ENCODE measurements at places on chromosomes 12 and 14.

DNA sequence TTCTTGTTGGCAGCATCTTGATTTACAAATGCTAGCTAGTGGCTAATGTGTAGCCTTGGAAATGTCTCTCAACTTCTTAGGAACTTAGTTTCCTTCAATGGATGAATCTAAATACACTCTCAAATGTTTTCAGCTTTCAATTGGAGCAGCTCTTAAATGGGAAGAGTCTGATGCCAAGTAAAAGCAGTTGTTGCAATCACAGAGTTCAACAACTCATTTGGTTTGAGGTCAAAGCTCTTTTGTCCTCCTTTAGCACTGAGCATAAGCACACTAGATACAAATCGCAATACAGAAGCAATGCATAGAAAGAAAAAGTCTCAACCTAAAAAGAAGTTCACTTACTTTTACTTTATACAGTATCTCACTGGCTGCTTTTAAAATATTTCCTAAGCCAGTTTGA lies 986.1 kb upstream of the FLRT2 start:
- no peak for DNase-seq

DNA sequence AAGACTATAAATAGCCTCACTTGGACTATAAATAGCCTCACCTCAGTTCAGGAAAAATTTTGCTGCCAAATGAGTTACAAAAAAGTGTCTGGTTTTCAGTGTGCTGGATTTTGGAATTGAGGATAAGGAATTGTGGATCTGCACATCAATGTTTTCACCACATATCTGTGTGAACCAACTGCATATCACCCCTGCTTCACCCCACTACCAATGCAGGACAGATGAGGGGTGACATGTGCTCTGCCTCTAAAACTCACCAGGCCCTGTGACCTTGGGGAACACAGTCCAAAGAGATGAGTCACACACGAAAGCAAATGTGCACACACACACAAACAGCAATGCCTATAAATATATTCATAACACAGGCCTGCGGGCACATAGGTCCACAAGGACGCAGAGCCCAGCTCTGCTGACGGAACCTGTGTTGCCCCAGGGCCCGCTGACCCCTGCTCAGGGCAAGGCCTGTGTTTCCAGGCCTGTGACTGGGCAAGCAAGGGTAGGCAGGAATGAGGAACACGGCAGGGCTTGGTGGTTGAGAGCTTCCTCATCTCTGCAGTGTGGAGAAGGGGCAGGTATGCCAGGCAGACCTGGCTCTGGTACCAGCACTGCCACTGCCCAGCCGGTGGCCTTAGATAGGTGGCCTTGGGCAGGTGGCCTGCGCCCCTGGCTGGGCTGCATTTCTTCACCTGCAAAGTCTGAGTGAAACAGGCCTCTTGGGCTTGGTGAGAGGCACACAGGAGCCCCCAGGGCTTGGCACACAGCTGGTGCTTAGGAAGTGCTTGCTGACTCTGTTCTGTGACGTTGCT lies 82.4 kb downstream of the ARL6IP4 start:
- peak; percentile 88 for DNase-seq

GRCh38 chr12:125124320-125124966 lies 59.2 kb downstream of the AACS start:
- peak; percentile 29 for DNase-seq

GRCh38 chr14:22131749-22132476 lies 457.1 kb downstream of the DAD1 start:
- no peak for DNase-seq

GRCh38 chr14:92677087-92677668 lies 71.2 kb downstream of the LGMN start:
- DNase-seq: no peak

- no peak for DNase-seq
Observed at GRCh38 chr12:32466986-32467711, 67.8 kb downstream of the FGD4 start.

GRCh38 chr14:68554231-68554630 lies 238.6 kb downstream of the ZFP36L1 start:
- DNase-seq: no peak

DNA sequence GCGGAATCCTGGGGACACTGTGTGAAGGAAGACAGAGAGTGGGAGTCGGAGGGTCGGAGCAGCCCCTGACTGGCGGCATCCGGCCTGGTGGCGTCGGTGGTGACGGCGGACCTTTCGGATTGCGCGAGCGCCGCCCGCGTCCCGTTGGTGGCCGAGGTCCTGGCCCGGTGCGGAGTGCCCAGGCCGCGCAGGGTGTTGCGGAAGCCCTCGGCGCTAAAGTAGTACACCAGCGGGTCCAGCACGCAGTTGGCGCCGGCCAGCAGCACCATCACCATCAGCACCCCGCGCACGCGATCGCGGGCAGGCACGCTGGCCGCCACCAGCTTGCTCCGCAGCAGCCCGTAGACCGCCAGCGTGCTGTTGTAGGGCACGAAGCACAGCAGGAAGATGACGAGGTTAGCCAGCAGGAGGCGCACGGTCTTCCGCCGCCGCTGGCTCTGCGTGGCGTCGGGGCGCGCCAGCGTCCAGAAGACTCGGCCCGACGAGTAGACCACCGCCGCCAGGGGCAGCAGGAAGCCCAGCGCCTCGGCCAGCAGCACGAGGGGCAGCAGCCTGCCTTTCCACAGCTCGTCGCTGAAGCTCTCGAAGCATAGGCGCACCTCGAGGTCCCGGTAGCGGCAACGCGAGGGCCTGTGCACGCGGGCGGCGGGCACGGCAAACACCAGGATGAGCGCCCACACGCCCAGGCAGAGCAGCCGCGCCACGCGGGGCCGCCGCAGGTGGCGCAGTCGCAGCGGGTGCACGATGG lies 13.1 kb upstream of the CHD4 start:
- DNase-seq: no peak

DNA sequence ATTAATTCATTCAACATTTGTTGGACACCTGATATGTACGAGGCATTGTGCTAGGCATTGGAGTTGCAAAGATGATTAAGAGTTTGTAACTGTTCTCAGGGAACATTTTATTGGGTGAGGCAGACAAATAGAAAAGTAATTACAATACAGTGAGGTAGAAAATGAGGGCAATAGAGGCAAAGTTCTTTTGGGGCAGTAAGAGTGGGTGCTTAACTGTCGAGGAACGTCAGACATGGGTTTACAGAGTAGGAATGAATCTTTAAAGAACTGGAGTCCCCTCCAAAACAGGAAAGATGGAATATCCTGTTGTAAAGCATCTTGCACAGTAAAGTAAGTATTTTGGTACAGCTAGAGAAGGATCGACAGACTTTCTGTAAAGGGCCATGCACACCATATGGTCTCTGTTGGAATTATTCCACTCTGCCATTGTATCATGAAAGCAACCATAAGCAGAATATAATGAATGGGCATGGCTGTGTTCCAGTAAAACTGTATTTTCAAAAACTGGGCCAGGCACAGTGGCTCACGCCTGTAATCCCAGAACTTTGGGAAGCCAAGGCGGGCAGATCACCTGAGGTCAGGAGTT lies 9.1 kb downstream of the CREBL2 start:
- no peak for DNase-seq

DNA sequence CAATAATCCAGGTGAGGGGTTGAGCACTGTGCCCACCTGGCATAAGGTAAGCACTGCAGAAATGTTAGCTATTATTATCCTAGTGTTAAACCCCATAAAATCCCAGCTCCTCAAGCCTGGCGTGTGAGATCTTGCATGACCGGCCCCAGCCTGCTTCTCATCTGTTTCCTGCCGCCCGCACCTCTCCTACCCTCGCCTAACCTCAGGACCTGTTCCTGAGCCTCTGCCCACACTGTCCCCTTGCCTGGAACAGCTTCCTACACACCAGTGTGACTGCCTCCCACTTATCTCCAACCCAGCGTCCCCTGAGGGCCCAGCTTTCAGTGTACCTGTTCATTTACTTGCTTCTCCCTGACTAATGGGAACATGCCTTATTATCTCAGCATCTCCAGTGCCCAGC lies 24.7 kb downstream of the ISCA2 start:
- no peak for DNase-seq

- DNase-seq: peak; percentile 61
Observed at GRCh38 chr12:68406134-68406576, 74.0 kb upstream of the MDM1 start.

GRCh38 chr12:43214166-43214565 lies 337.8 kb downstream of the ADAMTS20 start:
- no peak for DNase-seq

DNA sequence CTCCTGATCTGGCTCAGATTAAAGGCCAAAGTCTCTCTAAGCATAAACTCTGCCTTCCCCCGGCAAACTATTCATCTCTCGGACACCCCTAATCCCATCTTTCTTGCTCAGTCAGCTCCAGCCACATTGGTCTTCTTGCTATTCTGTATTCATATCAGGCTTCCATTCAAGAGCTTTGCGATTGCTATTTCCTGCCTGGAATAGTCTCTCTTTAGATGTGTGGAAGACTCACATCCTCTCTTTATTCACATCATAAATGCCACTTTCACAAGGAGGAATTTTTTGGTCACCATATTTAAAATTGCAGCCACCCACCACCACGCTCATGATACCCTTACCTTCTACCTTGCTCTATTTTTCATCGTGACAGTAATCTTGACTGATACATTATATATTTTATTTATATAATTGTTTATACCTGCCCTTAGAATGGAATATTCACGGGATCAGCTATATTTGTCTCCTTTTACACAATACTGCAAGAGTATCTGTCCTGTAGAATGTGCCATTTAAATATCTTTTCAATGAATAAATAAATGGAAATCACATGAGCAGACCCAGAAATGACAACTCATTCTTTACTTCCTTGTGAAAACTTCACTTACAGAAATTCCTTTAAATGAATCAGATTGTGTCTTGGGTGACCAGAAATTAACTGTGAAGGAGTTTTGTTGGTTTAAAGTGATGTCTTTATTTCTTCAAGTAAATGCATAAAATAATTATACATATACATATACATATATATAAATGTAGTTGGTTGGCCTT lies 780.6 kb upstream of the FLRT2 start:
- DNase-seq: no peak

- DNase-seq: peak; percentile 58
Observed at GRCh38 chr12:12560587-12561370, 1.9 kb downstream of the DUSP16 start.

DNA sequence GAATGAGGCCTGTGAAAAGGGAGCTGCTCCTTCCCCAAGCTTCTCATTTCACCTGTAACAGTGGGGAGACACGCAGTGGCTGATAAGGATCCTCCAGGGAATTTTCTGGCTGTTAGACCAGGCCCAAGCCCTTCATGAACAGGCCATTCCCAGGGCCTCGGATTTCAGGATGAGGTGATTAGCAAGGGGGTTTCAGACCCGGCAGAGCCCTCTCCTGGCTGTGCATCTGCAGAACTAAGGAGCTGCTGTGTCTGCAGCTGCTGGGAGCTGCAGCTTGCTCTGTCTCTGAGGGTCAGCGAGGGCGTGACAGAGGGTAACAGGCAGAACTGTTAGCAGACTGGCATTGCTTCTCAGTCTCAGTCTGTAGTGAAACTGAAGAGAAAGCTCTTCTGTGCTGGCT lies 110.4 kb downstream of the KCNA5 start:
- DNase-seq: no peak

DNA sequence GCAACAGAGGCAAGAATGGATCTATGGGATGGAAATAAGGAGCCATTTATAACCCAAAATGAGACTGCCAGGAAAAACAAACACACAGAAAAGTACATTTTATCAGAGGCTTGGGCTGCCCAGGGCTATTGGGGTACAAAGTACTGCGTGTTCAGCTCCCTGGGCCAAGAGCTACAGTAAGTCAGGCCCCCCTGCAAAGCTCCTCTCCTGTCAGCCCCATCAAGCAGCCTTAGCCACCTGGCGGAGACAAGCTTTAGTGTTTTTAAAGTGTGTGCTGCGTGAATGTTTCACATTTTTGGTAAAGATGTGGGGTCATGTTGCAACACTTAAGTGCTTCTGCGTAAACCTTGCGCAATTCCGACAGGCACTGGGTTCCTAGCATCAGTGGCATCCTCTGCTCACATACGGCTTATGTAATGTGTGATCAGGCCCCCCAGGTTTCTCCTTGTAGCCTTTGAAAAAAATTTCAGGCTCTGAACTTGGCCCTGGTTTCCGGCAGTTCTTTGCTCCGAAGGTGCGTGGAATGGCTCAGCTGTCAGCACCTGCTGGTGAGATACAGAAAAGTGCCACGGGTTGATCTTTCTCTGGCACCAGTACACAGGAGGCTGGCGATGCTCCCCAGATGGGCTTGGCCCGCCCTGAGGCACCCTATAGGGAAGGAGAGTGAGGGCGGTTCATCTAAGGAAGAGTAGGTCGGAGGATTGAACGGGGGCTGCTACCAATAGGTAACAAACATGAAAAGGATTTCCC lies 198.7 kb upstream of the EEA1 start:
- DNase-seq: no peak

DNA sequence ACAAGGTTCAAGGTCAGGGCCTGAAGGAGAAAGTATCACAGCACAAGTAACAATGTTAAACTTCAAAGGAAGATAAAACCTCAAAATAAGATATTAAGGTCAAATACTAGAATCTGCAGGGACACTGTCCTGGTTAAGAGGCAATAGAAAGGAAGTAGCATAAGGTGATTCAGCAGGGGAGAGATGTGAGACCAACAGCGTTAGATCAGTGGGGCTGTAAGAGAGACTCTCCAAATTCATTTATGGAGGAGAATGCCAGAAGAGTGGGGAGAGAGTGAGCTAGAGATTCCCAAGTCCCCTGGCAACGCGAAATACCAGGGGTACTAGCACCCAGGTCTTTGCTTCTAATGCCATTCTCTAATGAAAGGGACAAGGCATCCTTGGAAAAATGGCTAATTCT lies 610.9 kb downstream of the DIO2 start:
- no peak for DNase-seq

GRCh38 chr12:77682488-77682887 lies 148.2 kb upstream of the NAV3 start:
- DNase-seq: no peak

DNA sequence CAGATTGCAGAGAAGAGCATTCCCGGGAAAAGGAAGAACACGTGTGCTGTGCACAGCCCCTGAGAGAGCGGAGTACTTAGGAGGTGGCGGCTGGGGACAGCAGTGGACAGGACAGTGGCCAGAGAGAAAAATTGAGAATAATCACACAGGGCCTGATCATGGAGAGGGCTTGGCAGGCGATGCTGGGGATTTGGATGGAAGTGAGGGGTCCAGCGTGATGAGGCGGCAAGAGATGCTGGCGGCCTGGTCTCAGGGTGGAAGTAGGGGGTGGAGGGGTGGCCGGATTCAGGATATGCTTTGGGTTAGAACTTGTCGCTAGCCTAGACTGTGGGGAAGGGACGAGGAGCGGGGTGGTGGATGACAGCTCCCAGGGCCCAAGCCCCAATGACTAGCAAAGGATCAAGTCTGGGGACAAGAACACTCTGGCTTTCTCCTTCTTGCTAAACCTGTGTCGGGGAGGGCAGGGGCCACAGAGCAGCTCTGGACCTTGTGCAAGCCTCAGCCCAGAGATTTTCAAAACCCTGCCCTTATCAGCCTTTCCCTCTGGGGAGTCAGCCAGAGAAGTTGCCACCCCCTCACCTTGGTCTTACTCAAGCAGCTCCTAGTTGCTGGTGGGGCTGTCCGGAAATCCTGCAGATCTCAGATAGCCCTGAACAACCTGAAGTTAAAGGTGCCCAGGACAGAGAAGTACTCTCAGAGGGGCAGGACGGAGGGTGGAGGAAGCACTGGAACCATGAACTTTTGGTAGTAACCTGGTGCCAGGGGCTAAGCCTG lies 1.3 kb downstream of the HVCN1 start:
- DNase-seq: no peak

Data from PC-9 (cell line).